ENCODE measurements at places on chromosomes 1 and 21.

GRCh38 chr1:94504601-94505000 lies 37.0 kb downstream of the F3 start:
- no peak for DNase-seq

DNA sequence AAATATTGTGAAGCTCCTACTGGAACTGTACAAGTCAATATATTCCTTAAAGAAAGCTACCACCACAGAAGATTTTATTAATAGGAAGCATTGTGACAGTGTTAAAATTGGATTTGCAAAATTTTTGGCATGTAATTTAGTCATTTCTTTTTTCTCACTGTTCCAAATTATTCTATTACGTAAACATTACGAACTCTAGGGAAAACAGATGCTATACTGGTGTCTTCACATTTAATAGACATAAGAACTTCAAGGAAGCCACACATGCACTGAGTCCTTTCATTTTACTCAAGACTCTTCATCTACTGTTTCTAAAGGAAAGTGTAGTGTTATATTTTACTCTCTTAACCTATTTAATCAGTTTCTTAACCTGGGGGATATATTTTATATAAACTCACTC lies 135.4 kb downstream of the HMCN1 start:
- no peak for DNase-seq

- DNase-seq, result no peak
Observed at GRCh38 chr1:169043823-169044222, 62.7 kb upstream of the ATP1B1 start.

DNA sequence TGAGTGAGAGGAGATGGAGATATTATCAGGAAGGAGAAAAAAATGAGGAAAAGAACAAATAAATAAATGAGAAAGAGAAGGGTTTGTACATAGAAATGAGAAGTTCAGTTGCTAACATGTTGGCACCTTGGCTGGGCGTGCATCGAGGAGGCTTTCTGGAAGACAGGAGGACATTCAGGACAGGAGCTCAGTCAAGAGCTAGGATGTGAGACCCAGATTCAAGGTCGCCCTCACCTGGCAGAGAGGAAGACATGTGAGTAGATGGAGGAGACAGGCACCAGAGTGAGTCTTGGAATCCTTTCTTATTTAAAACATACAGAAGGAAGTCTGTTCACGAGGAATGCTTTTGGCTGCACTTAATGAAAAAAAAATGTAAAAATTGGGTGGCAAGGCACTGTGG lies 640.9 kb downstream of the NPHP4 start:
- DNase-seq, result no peak

DNA sequence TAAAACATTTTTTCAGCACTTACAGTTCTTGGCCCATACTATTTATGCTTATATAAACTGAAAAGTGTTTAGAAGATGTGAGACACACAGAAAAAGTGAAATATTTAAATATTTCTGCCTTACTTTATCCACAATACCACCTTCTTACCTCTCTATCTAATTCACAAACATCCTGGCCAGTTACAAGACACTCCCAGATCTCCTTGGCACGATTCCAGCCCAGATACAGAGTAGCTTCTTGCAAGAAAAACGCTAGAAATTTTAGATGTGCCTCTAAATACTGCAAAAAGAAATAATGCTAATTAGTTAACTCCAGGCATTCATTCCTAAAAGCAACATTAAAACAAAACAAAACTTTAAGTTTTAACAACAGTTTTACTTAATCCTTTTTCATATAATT lies 68.4 kb downstream of the USP24 start:
- DNase-seq, result no peak

DNA sequence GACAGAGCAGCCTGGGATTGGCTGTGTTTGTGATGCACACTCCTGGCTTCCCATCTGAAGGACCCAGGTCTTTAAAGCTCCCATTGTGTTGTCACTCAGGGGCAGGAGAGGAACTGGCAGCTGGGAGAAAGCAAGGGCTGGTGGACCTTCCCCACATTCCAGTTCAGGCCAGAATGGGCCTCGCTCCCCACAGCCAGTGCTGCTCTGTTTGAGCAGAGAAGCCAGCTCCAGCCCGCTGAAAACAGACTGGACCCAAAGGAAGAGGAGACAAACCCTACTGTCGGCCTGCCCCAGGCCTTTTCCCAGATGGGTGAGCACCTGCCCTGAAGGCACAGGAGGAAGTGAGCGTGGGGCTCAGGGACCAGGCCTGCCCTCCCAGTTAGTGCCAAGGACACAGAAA lies 499.4 kb downstream of the NPHP4 start:
- no peak for DNase-seq

GRCh38 chr1:31712068-31712467 lies 8.3 kb upstream of the COL16A1 start:
- no peak for DNase-seq
